ENCODE measurements at places on chromosomes 1 and 21.
A peak's percentile ranks its signal among the peaks of the same experiment; 100 is the strongest.

DNA sequence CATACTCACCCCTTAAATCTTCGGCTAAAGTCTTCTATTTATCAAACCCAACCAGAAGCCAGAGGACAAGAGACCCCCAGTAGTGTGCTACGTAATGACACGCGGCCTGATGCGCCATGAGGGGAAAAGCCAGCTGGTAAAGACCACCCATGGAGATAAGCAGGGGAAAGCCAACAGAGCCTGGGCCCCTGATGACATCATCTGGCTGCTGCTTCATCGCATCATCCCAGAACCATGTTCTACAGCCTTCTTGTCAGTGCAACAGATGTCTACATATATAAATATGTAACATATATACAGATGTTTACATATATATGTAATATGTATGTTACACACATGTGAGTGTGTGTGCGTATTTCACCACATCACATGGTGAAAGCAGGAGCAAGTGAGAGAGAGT, 81.7 kb upstream of the VANGL1 start:
- DNase-seq: no peak

GRCh38 chr1:2393471-2393877, 1.8 kb downstream of the RER1 start:
- DNase-seq: no peak

GRCh38 chr1:42743317-42744147, 3.5 kb upstream of the CLDN19 start:
- no peak for DNase-seq

DNA sequence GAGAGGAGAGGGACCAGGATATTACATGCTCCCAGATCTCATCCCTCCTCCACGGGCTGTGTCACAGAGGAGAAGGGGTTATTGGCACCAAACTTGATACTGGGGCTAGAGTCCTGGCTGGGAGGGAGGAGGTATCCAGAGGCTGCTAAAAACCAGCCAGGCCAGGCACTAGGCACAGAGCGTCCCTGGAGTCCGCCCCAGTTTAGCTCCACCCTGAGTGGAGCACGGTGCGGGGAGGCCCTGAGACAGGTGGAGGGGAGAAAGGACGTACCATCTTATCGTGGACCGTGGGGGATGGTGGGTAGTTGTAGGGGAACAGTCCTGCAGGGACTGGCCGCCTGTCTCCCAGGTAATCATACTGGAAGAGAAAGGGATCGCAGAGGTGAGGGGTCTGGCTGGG, 42.7 kb upstream of the GOLT1A start:
- no peak for DNase-seq

GRCh38 chr1:27835046-27835445, 4.5 kb downstream of the PPP1R8 start:
- no peak for DNase-seq

- peak; percentile 35 for DNase-seq
Observed at GRCh38 chr1:17606826-17607440, 67.4 kb downstream of the ARHGEF10L start.

GRCh38 chr1:151970128-151970527, 23.5 kb downstream of the S100A10 start:
- DNase-seq: no peak

GRCh38 chr1:30633294-30633693, 90.1 kb downstream of the MATN1 start:
- no peak for DNase-seq

GRCh38 chr1:9413877-9414213, 121.2 kb downstream of the SPSB1 start:
- no peak for DNase-seq

GRCh38 chr21:15895142-15896106, 165.6 kb downstream of the USP25 start:
- no peak for DNase-seq

DNA sequence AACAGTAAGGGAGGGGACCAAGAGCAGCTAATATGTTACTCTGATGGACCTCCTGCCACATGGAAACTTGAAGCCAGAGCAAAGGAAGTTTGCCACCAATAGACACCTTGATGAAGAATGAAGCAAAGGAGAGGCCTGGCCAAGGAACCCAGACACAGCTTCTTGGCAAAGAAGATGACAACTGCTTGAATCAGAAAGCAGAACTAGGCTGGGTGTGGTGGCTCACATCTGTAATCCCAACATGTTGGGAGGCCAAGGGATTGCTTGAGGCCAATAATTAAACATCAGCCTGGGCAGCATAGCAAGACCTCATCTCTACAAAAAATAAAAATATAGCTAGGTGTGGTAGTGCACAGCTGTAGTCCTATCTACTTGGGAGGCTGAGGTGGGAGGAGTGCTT, 31.7 kb upstream of the CAPZB start:
- DNase-seq: no peak

- DNase-seq: no peak
Observed at GRCh38 chr1:194968916-194969315, 1639.3 kb downstream of the KCNT2 start.

- DNase-seq: no peak
Observed at GRCh38 chr1:212311836-212312497, 26.8 kb downstream of the PPP2R5A start.

Measured in stimulated activated CD4-positive, alpha-beta T cell treated with anti-CD3 and anti-CD28 coated beads, Interleukin-15, amount 100 ng/mL, for 48 hours (primary cell).